Spinal cord (tissue), 10 donors: ENCODE measurements at places on chromosomes 7 and 10.

DNA sequence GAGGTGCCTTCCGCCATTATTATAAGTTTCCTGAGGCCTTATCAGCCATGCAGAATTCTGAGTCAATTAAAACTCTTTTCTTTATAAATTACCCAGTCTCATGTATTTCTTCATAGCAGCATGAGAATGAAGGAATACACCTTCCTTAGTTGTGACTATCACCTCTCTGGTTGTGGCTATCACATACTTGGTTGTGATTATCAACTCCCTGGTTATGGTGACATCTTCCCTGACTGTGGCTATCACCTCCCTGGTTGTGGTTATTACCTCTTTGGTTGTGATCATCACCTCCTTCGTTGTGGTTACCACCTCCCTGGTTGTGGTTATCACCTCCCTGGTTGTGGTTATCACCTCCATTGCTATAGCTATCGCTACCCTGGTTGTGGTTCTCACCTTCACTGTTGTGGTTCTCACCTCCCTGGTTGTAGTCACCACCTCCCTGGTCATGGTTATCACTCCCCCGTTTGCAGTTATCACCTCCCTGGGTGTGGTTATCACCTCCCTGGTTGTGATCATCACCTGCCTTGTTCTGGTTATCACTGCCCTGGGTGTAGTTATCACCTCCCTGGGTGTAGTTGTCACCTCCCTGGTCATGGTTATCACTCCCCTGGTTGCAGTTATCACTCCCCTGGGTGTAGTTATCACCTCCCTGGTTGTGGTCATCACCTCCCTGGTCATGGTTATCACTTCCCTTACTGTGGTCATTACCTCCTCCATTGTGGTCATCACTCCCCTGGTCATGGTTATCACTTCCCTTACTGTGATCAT lies 105.9 kb downstream of the GPR26 start:
- no peak for DNase-seq

GRCh38 chr7:29224726-29225125 lies 30.2 kb downstream of the CHN2 start:
- no peak for DNase-seq

DNA sequence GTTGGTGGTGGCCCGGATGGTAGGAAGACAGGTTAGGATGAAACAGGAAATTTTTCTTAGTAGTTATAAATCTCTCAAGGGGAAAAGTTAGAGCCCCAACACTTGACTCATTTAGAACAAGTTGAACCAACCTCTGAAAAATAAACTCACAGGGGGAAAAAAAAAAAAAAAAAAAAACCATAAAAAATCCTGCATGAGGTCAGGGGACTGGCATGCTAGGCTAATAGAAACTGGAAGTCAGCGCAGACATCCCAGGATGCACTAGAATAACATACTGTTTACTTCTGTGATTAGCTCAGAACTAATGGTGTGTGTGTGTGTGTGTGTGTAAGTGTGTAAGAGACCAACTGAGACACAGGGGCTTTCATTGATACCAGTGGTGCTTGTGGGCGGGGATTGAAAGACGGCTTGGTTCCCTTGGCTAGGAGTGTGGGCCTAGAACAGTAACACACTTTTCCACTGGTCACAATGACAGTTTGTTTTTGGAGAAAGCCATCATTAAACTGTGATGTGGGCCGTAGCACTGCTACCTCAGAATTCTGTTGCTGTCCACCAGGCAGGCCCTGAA lies 491.6 kb upstream of the GALNT17 start:
- DNase-seq, result no peak

GRCh38 chr7:5525271-5526099 lies 101.9 kb upstream of the TNRC18 start:
- no peak for DNase-seq
